Fibroblast of skin of left quadriceps (primary cell): ENCODE measurements at places on chromosomes 5 and 9.

DNA sequence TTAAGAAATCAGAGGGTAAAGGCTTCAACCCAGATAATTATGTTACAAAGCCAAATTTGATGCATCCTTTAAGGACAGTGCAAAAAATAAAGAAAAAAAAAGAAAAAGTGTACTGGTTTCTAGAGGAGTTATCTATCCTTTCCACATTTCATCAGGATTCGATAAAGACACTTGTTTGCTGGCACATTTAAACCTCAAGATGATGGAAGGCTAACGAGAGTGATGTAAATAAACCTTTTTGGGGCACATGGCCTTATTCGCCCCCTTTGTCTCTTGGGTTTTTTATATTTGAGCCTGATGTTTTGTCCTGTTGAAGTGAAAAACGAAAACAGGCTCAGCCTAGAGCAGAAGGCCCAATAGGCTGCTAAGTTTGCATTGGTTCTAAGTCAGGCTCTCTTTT lies 416.5 kb downstream of the TAF11L14 start:
- no peak for DNase-seq

DNA sequence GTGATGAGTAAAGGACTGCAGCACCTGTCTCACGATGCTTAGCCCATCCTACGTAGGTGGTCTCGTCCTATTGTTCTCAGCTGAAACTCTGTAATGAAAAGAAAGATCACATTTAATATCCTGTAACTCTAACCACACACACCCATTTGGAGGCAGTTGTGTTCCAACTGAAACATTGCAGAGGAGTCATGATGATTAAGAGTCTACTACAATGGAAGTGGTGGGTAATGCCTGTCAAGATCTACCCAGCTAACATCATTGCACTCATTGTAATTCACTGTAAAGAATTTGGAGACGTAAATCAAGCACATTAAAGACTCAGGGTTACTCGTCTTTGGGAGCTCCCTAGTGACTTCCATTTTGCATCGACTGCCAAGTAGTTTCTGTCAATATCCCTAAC lies 106.0 kb upstream of the PTPN3 start:
- peak; percentile 10 for DNase-seq

DNA sequence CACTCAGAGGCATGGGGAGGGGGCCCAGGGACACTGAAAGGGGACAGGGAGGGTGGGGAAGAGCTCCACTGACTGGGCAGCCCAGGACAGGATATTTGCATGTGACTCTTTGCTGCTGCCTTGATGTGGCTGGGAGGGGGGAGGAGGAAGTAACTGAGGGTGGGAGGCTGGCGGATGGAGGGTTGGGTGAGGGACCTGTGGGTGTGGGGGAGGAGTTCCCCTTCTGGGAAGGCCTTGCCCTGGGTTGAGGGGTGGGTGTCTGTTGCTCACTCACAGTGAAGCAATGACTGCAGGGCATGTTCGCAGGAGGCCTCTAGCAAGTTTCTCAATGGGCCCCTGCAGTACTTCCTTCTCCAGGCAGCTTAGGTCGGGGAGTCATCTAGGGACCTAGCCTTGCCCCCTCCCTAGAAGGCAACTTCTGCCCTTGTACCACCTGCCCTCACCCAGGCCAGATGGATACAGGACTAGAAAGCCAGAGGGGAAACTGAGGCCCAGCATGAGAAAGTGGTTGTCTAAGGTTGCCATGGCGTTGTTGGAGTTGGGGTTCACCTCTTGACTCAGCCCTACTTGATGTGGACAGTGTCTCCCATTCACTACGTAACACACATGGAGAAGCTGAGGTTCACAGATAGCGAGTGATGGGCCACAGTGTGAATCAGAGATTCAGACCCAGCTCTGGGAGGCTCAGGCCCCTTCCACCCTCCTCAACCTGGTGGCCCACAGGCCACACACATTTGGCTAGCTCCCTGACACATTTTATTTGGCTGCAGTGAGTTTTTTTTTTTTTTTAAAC lies 3.0 kb downstream of the GRK6 start:
- no peak for DNase-seq

- no peak for DNase-seq
Measured at GRCh38 chr9:134174073-134174449, 9.7 kb upstream of the RNU6ATAC start.

- DNase-seq, result no peak
Measured at GRCh38 chr5:137737349-137738131, 1.7 kb upstream of the KLHL3 start.

GRCh38 chr5:173642191-173642816 lies 25.9 kb upstream of the BOD1 start:
- DNase-seq, result no peak

- DNase-seq, result no peak
Measured at GRCh38 chr9:88685966-88686365, 151.0 kb downstream of the NXNL2 start.

- peak; percentile 77 for DNase-seq
Measured at GRCh38 chr9:126440940-126441339, 114.3 kb downstream of the MVB12B start.

DNA sequence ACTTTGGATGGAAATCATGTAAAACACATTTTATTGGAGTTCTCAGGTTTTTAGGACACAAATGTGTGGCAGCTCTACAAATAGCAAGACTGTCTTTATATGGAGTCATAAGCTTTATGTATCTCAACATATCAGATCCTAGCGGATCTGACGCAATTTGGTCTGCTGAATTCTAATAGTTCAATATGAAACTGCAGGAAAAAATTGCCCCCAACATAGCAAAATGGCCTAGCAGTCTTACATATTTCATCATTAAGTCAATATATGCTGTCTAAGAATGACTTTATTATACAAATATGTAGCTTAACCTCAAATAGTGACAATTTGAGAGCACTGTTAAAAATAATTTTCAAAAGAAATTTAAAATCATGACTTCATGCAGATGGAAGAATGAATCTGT lies 244.3 kb downstream of the TAF11L14 start:
- no peak for DNase-seq

- DNase-seq, result no peak
Measured at GRCh38 chr9:13450723-13451122, 171.2 kb upstream of the MPDZ start.

GRCh38 chr9:76868897-76869296 lies 37.0 kb downstream of the PRUNE2 start:
- DNase-seq, result peak; percentile 8

GRCh38 chr9:136011376-136011702 lies 50.2 kb upstream of the UBAC1 start:
- no peak for DNase-seq
